ENCODE measurements at places on chromosomes 5 and 9.

DNA sequence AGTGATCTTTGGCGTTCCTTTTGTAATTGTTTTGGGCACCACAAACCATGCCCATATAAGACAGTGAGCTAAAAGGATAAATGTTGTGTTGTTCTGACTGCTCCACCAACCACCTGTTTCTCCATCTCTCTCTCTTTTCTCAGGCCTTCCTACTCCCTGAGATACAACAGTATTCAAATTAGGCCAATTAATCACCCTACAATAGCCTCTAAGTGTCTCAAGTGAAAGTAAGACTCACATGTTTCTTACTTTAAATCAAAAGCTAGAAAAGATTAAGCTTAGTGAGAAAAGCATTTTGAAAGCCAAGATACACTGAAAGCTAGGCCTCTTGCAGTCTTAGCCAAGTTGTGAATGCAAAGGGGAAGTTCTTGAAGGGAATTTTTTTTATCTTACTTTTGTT is 268.8 kb upstream of the NREP start:
- no peak for DNase-seq

DNA sequence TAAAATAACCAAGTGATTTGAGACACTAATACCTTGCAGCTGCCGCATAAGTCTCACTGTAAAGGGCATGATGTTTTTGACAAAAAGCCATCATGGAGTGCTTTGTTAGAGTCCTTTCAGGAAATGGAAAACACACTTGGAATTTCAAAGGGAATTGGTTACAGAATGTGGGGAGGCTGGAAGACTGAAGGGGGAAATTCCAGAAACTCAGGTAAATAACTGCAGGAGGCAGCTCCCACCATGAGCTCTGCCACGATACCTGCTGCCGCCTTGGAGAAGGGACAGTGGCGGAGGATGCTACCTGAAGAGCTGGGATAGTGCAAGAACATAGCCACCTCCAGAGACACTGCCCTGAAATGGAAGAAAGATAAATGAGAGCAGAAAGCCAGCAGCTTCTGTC is 66.9 kb downstream of the PRKACG start:
- no peak for DNase-seq

DNA sequence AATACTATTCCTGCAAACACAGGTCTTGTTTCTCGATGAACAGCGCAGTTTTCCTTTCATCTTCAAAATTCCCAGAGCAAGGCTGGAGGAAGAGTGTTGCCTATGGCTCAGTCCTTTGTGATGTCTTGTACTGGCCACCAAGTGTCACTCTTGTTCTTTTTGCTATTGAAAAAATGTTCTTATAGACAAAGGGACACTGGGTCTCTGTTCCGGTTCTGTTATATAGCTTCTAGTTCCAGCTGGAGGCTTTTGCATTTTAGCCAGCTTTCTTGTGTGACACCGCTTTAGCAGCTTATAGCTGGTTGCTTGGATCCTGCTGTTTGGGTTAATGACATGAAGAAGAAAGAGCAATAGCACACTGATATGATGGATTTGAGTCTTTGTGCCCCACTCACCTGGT is 343.7 kb upstream of the KCNN2 start:
- DNase-seq = no peak

GRCh38 chr5:151740336-151740942 is 18.0 kb downstream of the ATOX1 start:
- peak; percentile 38 for DNase-seq

DNA sequence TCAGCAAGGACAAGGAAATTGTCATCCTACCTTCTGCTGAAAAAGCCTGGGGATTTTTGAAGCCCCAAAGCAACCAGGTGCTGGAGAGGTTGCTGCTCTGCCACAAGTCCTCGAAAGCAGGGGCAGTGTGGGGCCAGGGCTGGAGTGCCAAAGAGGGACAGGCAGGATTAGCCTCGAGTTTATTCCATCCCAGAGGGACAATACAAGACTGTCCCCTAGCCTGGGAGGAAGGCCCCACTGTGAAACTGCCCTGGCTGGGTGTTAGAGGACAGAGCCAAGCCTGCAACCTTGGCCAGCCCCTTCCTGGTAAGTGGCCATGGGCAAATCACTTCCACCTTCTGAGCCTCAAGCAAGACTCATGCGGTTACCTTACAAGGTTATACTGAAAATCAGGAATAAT is 55.1 kb downstream of the WHRN start:
- DNase-seq = no peak

All from CD4-positive, alpha-beta memory T cell (primary cell).